H9 (cell line): ENCODE measurements at places on chromosomes 2 and 18.

DNA sequence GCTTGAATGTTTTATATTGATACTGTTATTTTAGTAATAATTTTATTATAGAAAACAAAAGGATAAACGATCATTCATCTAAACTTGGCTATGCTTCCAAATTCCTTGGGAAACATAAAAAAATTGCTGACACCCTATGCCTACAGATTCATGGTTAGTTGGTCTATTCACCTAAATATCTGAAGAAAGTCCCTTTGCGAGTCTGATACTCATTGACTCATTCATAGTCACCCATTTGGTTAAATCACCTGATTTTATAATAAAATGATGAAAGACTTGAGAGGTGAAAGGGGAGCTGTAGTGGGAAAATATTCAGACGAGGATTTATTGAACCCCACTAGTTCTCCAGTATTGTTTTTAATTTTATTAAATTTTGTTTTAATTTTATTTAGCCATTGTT is 112.0 kb downstream of the PTPN4 start:
- H3K36me3 ChIP-seq = peaks cover 20% of the 10 kb centered on the region
- no peak for DNase-seq
- H3K4me1 ChIP-seq = no peaks in the 10 kb centered on the region
- no peak overlapping the region for H3K4me3 ChIP-seq
- H3K27me3 ChIP-seq = no peaks in the 10 kb centered on the region

GRCh38 chr2:191012845-191013681 is 908 bp downstream of the STAT1 start:
- H3K4me3 ChIP-seq = no peak overlapping the region
- no peak for DNase-seq
- peaks cover 3% of the 10 kb centered on the region; the same call in 1 of the 2 replicates for H3K27me3 ChIP-seq
- H3K27ac ChIP-seq = no peak overlapping the region
- H3K36me3 ChIP-seq = 0 out of 3 replicates have a peak, but pooled peaks cover under 1% of the 10 kb centered on the region

GRCh38 chr2:228458364-228458763 is 276.9 kb upstream of the SPHKAP start:
- H3K27ac ChIP-seq = no peak overlapping the region
- no peak overlapping the region for H3K4me3 ChIP-seq
- no peaks in the 10 kb centered on the region for H3K27me3 ChIP-seq
- peaks cover 13% of the 10 kb centered on the region for H3K36me3 ChIP-seq
- no peaks in the 10 kb centered on the region for H3K4me1 ChIP-seq

- H3K36me3 ChIP-seq = no peaks in the 10 kb centered on the region
- H3K27me3 ChIP-seq = no peaks in the 10 kb centered on the region
- no peak overlapping the region for H3K27ac ChIP-seq
- H3K4me3 ChIP-seq = no peak overlapping the region
- no peaks in the 10 kb centered on the region for H3K4me1 ChIP-seq
Measured at GRCh38 chr2:149192427-149192826, 138.0 kb upstream of the LYPD6 start.

DNA sequence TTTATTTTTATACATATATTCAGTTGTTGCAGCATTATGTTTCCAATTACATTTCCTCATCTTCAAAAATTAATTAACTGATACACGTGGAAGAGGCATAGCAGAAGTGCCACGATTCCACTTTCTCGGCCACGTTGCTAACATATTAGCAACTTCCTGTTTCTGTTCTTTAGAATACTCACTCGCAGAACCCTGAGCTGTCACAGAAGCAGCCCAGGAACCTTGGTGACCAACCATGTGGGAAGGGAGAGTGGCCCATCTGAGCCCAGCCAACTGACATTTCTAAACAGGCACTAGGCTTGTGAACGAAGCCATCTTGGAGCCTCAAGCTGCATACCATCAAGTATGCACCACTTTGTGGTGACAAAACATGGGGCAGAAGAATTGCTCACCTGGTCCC is 350.1 kb downstream of the CBLN2 start:
- H3K27ac ChIP-seq = no peak overlapping the region
- no peaks in the 10 kb centered on the region for H3K36me3 ChIP-seq
- no peak overlapping the region for H3K4me3 ChIP-seq
- no peaks in the 10 kb centered on the region for H3K4me1 ChIP-seq
- no peaks in the 10 kb centered on the region for H3K27me3 ChIP-seq
- DNase-seq = no peak

DNA sequence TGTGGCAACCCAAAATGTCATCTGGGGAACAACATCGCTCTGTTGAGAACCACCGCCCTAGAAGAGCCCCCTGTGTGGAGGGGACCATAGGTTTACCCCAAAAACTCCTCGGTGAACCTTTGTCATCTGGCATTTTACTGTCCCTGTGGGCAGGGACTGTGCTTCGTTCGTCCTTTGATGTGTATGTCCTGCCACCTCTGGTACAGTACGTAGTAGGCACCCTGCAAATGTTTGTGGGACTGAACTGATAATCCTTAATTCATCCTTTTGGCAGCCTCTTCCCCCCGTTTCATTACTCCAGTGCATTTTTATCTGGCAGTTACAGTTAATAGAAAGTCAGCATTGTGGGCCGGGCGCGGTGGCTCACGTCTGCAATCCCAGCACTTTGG is 728 bp downstream of the NAPG start:
- no peaks in the 10 kb centered on the region; the same call in 1 of the 2 replicates for H3K4me1 ChIP-seq
- H3K27me3 ChIP-seq = no peaks in the 10 kb centered on the region
- no peaks in the 10 kb centered on the region for H3K36me3 ChIP-seq
- H3K27ac ChIP-seq = no peak overlapping the region
- no peak for DNase-seq

- peaks cover 12% of the 10 kb centered on the region; the same call in 1 of the 2 replicates for H3K4me1 ChIP-seq
- H3K4me3 ChIP-seq = peak overlapping the region; percentile 75
- no peak overlapping the region for H3K27ac ChIP-seq
- DNase-seq = peak; percentile 31
Measured at GRCh38 chr2:214810671-214811070, 1.2 kb upstream of the BARD1 start.

- no peaks in the 10 kb centered on the region for H3K27me3 ChIP-seq
- H3K27ac ChIP-seq = no peak overlapping the region
- no peaks in the 10 kb centered on the region for H3K4me1 ChIP-seq
- H3K4me3 ChIP-seq = no peak overlapping the region
- peaks cover 5% of the 10 kb centered on the region for H3K36me3 ChIP-seq
Measured at GRCh38 chr2:160114020-160114419, 51.6 kb upstream of the PLA2R1 start.

- peaks cover under 1% of the 10 kb centered on the region for H3K36me3 ChIP-seq
- DNase-seq = no peak
- no peaks in the 10 kb centered on the region for H3K27me3 ChIP-seq
Measured at GRCh38 chr18:67362906-67363305, 153.6 kb downstream of the DSEL start.

DNA sequence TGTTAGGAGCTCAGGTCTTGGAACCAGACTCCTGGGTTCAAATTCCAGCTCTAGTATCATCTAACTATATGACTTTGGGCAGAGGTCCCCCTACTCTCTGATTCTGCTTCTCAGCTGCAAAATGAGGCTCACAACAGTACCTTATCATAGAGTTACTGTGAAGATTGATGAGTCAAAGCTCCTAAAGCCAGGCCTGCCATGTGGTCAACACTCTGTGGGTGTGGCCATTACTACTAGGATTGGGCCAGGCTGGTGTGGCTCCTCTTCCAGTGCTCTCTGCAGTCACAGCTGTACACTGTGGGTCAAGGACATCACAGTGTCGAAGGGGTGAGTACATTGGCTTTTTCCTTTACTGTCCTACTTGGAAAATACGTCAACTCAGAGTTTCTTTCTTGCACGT is 22.6 kb downstream of the CAPN13 start:
- H3K36me3 ChIP-seq = no peaks in the 10 kb centered on the region
- H3K4me3 ChIP-seq = no peak overlapping the region
- no peak overlapping the region for H3K27ac ChIP-seq
- no peaks in the 10 kb centered on the region for H3K27me3 ChIP-seq

- H3K4me1 ChIP-seq = peaks cover 11% of the 10 kb centered on the region; the same call in 1 of the 2 replicates
- no peak overlapping the region for H3K27ac ChIP-seq
- H3K27me3 ChIP-seq = no peaks in the 10 kb centered on the region
- H3K36me3 ChIP-seq = no peaks in the 10 kb centered on the region
Measured at GRCh38 chr2:120432976-120433815, 87.3 kb downstream of the INHBB start.

DNA sequence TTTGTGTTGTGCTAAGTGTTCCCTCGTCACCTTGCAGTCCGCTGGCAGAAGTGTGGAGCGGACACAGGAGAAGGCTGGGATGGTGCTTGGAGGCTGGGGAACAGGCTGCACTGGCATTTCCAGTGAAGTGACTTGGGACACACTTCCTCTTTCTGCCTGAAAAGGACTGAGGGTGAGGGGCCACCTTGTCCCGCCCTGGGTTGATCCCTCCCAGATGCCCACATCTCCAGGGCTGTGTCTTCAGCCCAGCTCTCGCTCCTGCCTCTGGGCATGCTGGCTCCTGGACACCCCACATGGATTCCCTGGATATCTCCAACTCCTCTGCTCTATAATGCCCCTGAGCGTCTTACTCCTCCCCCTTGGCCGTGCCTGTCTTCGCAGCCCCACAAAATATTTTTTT is 412.6 kb downstream of the PTPRM start:
- DNase-seq = no peak
- no peaks in the 10 kb centered on the region for H3K36me3 ChIP-seq
- no peak overlapping the region for H3K27ac ChIP-seq
- no peak overlapping the region for H3K4me3 ChIP-seq

- H3K36me3 ChIP-seq = no peaks in the 10 kb centered on the region
- H3K4me3 ChIP-seq = no peak overlapping the region
- no peak overlapping the region for H3K27ac ChIP-seq
Measured at GRCh38 chr2:26982102-26982742, 11.8 kb downstream of the MAPRE3 start.

DNA sequence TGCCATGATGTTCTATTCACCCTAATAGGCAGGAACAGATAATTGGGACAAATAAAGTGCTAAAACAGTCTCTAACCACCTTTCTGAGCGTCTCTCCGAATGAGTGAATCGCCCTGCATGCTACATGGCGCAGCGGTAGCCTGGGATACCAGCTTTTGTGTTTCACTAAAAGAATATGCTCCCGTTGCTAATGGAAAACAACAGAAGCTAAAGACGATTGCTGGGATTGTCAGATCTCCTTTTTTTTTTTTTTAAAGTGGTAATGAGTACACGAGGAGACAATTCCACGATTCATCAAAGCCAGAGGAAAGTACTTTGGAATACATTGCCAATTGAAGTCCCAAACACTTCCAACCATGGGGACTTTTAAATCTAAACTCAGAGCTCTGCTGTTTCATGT is 1815.3 kb upstream of the CELF4 start:
- H3K27ac ChIP-seq = no peak overlapping the region
- H3K27me3 ChIP-seq = no peaks in the 10 kb centered on the region
- DNase-seq = no peak
- no peaks in the 10 kb centered on the region for H3K36me3 ChIP-seq

DNA sequence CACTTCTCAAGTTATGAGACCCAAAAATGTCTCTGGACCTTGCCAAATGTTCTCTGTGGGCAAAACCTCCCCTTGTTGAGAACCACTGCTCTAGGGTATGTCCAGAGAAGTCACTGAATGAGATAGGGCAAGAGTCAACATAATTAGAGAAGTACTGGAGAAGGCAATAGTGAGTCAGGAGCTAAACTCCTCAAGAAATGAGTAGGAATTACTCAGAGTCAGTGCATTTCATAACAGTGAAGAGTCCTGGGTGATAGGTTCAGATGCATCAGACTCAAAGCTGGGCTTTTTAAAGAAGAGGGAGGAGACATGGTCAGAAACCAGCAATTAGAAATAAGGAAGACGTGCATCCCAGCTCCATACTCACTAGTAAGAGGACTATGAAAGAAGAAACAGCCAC is 38.6 kb upstream of the IHH start:
- no peaks in the 10 kb centered on the region; the same call in 1 of the 2 replicates for H3K4me1 ChIP-seq
- H3K4me3 ChIP-seq = no peak overlapping the region
- no peaks in the 10 kb centered on the region for H3K27me3 ChIP-seq
- H3K36me3 ChIP-seq = 0 out of 2 replicates have a peak, but pooled peaks cover 2% of the 10 kb centered on the region
- H3K27ac ChIP-seq = no peak overlapping the region

GRCh38 chr2:68594674-68595492 is 48.5 kb upstream of the PROKR1 start:
- no peaks in the 10 kb centered on the region; the same call in 1 of the 2 replicates for H3K4me1 ChIP-seq
- H3K36me3 ChIP-seq = no peaks in the 10 kb centered on the region
- H3K4me3 ChIP-seq = no peak overlapping the region
- no peaks in the 10 kb centered on the region for H3K27me3 ChIP-seq
- peak; percentile 38 for DNase-seq
- no peak overlapping the region for H3K27ac ChIP-seq

GRCh38 chr2:228474466-228474865 is 293.0 kb upstream of the SPHKAP start:
- H3K4me3 ChIP-seq = no peak overlapping the region
- no peak overlapping the region for H3K27ac ChIP-seq
- DNase-seq = no peak
- no peaks in the 10 kb centered on the region for H3K36me3 ChIP-seq
- no peaks in the 10 kb centered on the region for H3K27me3 ChIP-seq
- no peaks in the 10 kb centered on the region for H3K4me1 ChIP-seq

DNA sequence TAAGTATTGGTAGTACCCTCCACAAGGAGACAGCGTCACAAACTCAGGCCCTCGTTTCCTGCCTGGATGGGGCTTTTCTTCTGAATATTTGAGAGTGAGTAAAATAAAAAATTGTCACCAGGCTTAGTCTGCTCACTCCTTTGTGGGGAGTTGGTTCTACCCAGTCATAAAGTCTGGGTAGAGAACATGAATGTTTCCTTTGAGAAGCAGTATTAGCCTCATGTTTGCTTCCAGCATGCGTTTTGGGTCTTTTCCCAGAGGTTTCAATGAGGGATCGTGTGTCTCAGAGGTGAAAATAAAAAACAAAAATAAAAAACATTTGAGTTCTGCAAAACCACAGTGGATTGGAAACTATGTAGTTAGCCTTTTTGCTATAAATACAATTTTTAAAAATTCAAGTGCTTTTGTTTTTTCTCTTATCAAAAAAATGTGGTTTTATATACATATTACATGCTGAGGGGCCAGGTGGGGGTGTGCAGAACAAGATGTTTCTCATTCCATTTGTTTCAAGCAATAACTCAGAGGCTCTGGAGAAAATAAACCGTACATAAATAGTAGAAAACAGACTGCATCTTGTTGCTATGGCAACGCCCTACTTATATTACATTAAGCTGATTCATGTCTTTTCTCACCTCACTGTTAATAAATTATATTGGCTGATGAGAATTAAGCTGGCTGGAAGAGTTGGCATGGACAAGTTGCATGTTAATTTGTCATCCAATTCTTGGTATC is 225.4 kb upstream of the FBXO11 start:
- H3K36me3 ChIP-seq = no peaks in the 10 kb centered on the region
- H3K4me1 ChIP-seq = no peaks in the 10 kb centered on the region
- no peak overlapping the region for H3K4me3 ChIP-seq
- H3K27ac ChIP-seq = no peak overlapping the region

GRCh38 chr2:29309090-29310029 is 194.1 kb downstream of the CLIP4 start:
- no peak overlapping the region for H3K27ac ChIP-seq
- no peaks in the 10 kb centered on the region for H3K27me3 ChIP-seq
- DNase-seq = peak; percentile 64
- no peaks in the 10 kb centered on the region for H3K4me1 ChIP-seq

- H3K4me3 ChIP-seq = no peak overlapping the region
- H3K36me3 ChIP-seq = peaks cover 4% of the 10 kb centered on the region; the same call in 1 of the 2 replicates
- no peaks in the 10 kb centered on the region; the same call in 1 of the 2 replicates for H3K4me1 ChIP-seq
- no peak for DNase-seq
Measured at GRCh38 chr2:185979546-185980071, 241.0 kb downstream of the FSIP2 start.
